ENCODE measurements at places on chromosomes 16 and 17.

- DNase-seq, result peak; percentile 21
These were observed 5.8 kb upstream of the RARA start for GRCh38 chr17:40303009-40303657.

GRCh38 chr17:15348021-15348420, 6.6 kb upstream of the TEKT3 start:
- DNase-seq, result peak; percentile 77

DNA sequence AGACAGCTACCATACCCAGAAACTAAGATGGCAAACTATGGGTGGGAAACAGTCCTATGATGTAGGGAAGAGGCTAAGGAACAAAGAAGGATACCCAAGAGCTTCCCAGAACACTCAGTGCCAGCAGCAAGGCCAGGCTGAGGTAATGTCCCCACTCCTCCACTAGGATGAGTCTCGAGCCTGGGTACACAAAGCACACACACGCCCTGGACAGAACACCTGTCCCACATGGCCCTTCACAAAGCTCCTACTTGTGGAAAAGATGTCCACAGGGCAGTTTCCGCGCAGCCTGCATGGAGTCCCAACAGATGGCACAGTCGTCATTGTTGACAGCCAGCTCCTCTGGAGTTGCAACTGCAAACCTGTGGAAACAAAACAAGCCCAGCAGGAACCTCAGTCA, 23.9 kb downstream of the AMFR start:
- no peak for DNase-seq

- DNase-seq, result peak; percentile 40
These were observed 3.1 kb upstream of the SETD6 start for GRCh38 chr16:58511933-58512815.

- no peak for DNase-seq
These were observed 165.5 kb upstream of the TBX2 start for GRCh38 chr17:61233991-61234750.

GRCh38 chr16:24550295-24550694, 10.9 kb downstream of the RBBP6 start:
- DNase-seq, result no peak

DNA sequence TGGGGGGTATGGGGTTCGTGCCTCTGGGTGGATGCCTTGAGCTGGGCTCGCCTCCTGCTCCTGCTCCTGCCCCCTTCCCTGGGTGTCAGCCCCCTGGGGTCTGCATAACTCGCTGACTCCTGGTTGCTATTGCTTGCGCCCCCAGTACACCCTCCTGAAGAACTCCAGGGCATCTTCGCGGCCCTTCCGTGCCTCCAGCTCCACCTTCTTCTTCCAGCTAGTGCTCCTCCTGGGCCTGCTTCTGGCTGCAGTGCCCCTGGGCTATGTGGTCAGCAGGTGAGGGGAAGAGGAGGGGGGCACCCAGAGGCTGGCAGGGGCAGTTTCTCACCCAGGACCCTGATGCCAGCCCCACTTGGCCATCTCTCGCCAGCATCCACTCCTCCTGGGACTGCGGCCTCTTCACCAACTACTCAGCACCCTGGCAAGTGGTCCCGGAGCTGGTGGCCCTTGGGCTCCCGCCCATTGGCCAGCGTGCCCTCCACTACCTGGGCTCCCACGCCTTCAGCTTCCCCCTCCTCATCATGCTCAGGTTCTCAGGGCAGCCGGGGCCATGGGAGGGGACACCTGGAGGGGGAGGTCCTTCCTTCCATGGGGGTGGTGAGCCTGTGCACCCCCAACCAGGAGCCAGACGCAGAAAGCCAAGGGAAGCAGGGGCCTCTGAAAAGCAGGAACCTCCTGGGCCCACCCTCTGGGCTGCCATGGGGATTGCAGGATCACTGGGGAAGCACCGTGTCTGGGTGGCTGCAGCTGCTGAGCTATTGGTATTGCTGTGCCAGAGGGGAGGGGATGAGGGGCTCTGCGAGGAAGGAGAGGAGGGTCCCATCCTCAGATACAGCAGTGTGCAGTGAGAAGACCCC, 7.8 kb upstream of the C17orf99 start:
- no peak for DNase-seq

GRCh38 chr17:48634493-48635208, 8.5 kb upstream of the HOXB9 start:
- no peak for DNase-seq

GRCh38 chr16:26365161-26365940, 673.6 kb downstream of the HS3ST4 start:
- no peak for DNase-seq

DNA sequence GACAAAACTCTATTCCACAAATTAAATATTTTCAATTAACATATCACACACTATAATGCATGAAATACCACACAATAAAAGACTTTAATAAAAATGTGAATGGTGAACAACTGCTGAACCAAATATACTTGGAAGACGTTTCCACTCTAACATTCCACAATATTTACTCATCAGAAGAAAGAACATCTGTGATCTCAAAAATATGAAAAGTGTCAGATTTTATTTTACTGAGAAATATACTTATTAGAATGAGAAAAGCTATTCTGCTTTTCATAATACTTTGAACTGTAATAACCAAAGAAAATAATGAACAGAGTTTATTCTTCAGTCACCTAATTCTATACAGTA, 181.8 kb upstream of the AXIN2 start:
- DNase-seq, result no peak

DNA sequence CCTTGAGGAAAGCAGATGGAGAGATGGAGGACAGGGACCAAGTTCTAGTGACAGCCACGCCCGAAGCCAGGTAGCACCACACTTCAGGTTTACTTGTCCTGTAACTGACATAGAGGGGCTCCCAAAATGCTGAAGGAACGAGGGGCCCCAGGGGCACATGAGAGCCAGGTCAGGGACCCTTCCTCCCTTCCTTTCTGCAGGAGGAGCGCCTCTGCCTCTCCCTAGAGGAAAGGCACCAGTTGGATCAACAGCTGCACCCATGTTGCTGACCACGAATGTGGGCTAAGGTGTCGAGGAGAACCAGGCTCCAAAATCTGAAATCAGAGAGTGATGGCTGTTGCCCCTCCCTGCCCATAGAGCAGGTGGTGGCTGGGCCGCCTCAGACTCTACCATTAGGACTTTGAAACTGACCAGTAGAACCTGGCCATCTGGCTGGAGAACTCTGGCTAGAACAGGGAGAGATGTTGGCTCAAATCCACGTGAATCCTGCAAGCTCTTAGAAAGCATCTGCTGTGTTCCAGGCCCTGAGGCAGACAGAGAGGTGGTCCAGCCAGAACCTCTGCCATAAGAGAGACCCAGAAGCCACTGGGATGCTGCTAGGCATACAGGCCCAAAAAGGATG, 218.8 kb downstream of the KATNIP start:
- no peak for DNase-seq

- no peak for DNase-seq
These were observed 28.1 kb downstream of the HEATR3 start for GRCh38 chr16:50093607-50094539.

DNA sequence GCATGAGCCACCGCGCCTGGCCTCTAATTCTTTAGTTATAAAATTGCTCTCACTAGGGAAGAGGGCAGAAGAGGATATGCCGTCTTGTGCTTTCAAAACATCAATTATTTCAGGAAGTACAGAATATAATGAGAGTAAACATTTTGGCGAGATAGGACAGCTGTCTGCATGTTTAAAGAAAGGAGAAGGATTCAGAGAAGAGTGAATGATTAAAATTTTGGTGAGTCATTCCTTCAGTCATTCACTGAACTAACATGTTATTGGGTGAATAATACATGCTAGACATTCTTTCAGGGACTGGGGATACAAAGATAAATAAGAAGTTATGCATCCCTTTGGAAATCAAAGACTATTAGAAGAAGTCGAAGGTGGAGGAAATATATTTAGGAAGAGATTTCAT, 590.3 kb upstream of the GOT2 start:
- DNase-seq, result no peak

DNA sequence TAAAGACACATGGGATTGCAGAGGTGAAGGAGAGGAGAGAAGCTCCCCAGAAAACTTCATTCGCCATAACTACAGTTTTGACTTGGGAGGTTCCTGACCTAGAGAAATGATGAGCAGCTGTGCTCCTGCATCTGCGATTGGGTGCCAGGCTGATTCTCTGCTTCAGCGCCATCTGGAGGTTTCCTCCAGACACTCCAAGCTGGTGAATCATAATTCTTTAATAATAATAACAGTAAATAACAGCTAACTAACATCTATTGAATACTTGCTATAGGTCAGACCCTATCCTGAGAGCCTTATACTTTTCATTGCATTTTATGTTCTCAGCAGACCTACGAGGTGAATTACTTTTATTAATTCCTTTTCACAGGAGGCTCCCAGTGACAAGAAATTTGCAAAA, 575.8 kb downstream of the TOX3 start:
- DNase-seq, result no peak

GRCh38 chr16:85471469-85472431, 141.4 kb upstream of the GSE1 start:
- no peak for DNase-seq

DNA sequence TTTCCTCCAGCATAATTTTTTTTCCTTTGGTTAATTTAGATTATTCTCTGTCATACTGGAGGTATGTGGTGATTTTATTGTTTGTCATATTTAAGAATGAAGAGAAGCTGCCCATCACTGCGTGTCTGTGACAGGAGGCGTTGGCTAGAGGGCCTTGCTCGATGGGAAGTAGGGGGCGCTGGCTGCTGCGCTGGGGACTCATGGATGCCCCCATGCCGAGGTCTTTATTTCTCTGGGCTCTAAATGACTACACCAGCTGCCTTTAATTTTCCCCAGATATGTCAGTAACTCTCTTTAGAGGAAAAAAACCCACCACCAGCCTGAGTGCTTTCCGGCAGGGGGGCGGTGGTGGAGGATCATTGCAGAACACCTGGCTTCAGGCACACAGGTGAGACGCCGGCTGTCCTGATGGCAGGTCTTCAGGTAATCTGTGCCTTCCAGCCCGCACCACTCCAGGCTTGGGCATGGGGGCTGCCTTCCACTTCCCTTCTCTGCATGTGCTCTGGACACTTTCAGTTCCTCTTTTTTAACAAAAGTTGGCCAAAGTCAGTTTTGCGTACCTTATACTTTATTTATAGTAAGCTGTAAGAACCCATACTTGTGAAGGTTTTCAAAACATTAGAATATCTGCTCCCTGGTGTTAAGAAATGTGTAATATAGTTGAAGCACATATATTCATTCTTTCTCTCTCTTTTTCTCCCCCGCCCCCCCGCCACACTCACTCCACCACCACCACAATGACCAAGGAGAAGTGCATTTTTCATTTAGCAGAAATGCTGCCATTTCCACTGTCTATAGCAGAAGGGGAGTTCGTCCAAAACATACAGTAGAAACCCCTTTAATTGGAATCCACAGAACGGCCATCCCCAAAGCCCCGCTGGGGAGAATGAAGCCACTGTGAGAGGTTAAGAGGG, 192.7 kb downstream of the RPTOR start:
- DNase-seq, result no peak

DNA sequence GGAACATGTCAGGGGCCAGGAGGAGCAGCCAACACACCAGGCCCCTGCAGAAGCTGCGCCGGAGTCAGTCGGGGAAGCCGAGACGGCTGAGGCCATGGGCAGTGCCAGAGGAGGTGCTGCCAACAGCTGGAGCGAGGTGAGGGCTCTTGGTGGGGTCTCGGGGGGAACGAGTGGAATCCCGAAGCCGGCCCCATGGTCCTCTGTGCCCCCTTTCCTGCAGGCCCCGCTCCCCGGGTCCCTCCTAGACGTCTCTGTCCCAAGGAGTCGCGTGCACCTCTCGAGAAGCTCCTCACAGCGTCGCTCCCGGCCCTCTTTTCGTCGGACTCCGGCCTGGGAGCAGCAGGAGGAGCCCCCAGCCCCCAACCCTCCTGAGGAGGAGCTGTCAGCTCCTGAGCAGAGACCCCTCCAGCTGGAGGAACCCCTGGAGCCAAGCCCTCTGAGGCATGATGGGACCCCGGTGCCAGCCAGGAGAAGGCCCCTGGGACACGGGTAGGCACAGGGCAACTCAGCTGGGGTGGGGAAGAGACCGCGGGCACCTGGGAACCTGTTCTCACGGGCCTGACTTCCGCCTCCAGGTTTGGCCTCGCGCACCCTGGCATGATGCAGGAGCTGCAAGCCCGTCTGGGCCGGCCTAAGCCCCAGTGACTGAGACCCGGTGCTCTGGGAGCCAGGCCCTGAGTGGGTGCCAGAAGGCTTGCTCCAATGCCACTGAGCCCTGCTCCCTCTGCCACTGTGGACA, 3.6 kb downstream of the APOBR start:
- no peak for DNase-seq

GRCh38 chr16:73046849-73047214, 1.1 kb downstream of the ZFHX3 start:
- no peak for DNase-seq

DNA sequence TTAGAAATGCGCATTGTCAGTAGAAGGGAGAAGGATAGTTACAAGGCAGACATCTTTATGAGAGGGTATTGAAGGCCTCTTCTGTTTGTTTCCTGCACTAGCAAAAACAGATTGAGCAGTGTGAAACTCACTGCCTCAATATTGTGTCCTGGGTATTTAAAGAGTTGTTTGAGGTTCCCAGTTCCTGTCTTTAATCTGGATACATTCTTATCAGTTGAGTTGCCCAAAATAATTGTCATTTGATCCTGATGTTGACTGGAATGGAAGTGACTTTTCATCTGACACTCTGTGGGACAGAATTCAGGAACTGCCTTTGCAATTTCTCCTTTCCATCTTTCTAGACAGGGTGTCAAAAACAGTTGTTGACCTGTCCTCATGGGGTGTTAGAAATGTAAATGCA, 1.7 kb downstream of the ATP6V0A1 start:
- DNase-seq, result no peak

GRCh38 chr16:57184887-57185445, 873 bp downstream of the PSME3IP1 start:
- no peak for DNase-seq

GRCh38 chr17:57068222-57068658, 16.8 kb upstream of the AKAP1 start:
- DNase-seq, result no peak

GRCh38 chr16:82499302-82499701, 127.5 kb upstream of the CDH13 start:
- DNase-seq, result no peak

DNA sequence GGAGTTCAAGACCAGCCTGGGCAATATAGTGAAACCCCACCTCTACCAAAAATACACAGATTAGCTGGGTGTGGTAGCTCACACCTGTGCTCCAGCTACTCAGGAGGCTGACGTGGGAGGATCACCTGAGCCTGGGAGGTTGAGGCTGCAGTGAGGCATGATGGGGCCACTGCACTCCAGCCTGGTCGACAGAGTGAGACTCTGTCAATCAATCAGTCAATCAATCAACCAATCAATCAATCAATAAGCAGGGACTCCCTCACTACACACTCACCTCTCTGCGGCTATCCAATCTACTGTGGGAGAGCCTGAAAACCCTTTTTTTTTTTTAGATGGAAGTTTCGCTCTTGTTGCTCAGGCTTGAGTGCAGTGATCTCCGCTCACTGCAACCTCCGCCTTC, 31.6 kb downstream of the CPSF4L start:
- no peak for DNase-seq

- no peak for DNase-seq
These were observed 109.1 kb upstream of the CDC42EP4 start for GRCh38 chr17:73420897-73421296.
